ENCODE measurements at places on chromosomes 2 and 18. TPM values are rescaled to one million over a fixed set of nuclear protein-coding genes. Genes with fewer than 3 reads are reported as not detected.

GRCh38 chr2:161135951-161136593 lies 24.2 kb upstream of the TANK start:
- DNase-seq, result no peak
- H3K4me3 ChIP-seq, result no peak overlapping the region
- no peaks in the 10 kb centered on the region for H3K36me3 ChIP-seq
- no peaks in the 10 kb centered on the region for H3K27me3 ChIP-seq
- H3K27ac ChIP-seq, result no peak overlapping the region

TDRD15 gene
- 0.33 TPM for total RNA-seq

DDX18 gene
- 30.1 TPM for total RNA-seq

DNA sequence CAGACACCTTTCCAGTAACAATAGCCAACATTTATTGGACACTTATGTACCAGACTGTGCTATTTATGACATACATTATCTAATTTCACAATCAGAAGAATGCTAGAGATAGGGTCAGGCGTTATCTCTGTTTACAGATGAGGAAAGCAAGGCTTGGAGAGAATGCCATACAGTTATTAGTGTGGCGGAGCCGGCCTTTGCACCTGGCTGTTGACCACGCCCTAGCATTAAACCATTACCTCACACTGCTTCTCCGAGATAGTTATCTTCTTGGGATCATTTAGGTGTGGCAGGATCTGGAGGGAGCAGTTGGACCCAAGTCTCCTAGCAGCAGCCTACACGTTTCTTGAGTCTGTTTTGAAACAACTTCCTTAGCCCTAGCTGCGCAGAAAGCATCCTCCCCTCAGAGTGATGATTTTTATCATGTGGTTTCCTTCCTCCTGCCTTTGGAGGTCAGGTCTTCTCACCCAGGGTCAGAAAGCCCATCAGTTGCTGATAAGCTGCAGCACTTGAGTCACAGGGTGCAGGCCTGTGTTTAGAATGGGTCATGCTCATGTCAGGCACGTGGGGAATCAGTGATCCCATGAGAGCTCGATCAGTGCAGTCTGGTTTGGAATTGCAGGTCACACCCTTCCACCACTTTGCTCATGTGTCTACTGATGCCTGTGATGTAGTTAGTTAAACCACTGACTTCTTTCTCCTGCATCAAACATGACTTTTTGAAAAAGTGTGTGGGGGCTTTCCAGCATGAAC lies 118.2 kb downstream of the SPTBN1 start:
- peaks cover 100% of the 10 kb centered on the region for H3K4me1 ChIP-seq
- H3K36me3 ChIP-seq, result no peaks in the 10 kb centered on the region
- no peak overlapping the region for H3K4me3 ChIP-seq
- no peaks in the 10 kb centered on the region for H3K27me3 ChIP-seq
- H3K27ac ChIP-seq, result peak overlapping the region; percentile 85

DNA sequence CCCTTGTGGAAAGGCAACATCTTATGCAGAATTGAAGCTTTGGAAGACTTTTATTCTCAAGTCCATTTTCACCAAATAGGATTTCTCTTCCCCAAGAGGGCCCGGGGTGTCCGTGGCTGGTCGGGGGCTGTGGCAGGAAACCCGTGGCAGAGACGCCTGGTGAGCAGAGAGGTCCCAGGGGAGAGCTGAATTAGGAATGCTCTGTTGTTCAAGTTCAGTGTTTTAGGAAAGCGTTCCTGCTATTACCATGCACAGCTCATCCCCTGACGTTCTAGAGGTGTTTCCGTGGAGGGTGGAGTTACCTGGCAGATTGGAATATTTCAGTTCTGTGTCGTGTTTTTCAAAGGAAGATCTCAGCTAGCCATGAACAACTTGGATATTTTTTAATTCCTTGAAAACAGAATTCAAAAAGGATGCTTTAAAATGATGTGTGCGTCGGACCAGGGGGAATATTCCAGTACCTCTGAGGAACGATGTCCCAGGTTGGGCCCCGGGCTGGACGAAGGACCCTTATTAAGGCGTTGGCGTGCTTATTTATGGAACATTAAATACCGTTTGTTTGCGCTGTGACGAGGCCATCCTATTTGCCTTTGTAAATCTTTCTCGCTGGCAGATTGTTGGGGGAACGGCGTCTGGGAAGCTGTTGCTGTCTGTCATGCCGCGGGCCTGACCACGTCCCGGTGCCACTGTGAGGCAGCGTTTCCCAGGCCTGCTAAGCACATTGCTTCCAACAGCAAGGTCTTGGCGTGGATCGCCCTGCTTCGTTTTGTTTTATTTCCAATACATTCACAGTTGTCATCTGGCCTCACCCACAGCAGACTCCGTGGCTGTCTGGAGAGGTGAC lies 8.2 kb downstream of the NFATC1 start:
- DNase-seq, result no peak
- H3K27me3 ChIP-seq, result no peaks in the 10 kb centered on the region
- H3K4me3 ChIP-seq, result no peak overlapping the region
- peaks cover 35% of the 10 kb centered on the region for H3K4me1 ChIP-seq

- no peak for DNase-seq
- peaks cover 18% of the 10 kb centered on the region for H3K4me1 ChIP-seq
- no peaks in the 10 kb centered on the region for H3K36me3 ChIP-seq
- no peak overlapping the region for H3K4me3 ChIP-seq
- no peaks in the 10 kb centered on the region for H3K27me3 ChIP-seq
Observed at GRCh38 chr2:73972846-73973245, 11.9 kb upstream of the TET3 start.

PRSS56 gene
- total RNA-seq, result not detected

DNA sequence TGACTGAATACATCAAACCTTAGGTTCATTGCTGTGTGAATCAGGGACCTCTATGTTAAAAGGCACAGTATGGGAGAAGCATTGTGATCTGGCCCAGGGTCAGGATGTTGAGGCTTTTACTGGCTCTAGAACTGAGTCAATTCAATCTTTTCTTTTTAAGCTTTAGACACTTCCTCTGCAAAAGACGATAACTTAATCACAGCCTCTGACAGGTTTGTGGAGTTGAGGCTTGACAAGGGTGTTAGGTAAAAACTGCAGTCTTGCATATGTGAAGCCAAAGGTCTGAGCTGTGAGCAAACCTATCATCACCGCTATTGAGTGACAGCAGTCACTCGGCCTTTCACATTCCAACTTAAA lies 17.3 kb upstream of the ARHGAP25 start:
- H3K4me3 ChIP-seq, result no peak overlapping the region
- no peak for DNase-seq
- H3K27ac ChIP-seq, result no peak overlapping the region
- H3K27me3 ChIP-seq, result no peaks in the 10 kb centered on the region
- H3K4me1 ChIP-seq, result peaks cover 5% of the 10 kb centered on the region

DNA sequence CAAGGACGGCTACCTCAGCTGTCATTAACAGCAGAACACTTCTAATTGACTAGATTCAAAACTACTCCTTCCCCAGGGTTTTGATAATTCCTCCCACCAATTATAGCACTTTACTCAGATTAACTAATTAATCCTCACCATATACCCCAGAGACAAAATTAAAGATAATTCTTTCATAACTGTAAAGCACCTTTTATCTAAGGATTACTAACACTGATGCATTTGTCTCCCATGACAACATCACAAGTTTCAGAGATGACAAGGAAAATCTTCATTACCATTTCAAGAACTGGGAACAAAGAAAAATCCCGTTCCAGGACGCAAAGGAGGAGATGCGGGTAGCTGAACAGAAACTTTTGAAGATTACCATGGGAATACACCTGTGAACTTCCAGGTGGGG lies 129.4 kb upstream of the ITGA6 start:
- DNase-seq, result no peak
- H3K36me3 ChIP-seq, result no peaks in the 10 kb centered on the region
- no peak overlapping the region for H3K4me3 ChIP-seq

DNA sequence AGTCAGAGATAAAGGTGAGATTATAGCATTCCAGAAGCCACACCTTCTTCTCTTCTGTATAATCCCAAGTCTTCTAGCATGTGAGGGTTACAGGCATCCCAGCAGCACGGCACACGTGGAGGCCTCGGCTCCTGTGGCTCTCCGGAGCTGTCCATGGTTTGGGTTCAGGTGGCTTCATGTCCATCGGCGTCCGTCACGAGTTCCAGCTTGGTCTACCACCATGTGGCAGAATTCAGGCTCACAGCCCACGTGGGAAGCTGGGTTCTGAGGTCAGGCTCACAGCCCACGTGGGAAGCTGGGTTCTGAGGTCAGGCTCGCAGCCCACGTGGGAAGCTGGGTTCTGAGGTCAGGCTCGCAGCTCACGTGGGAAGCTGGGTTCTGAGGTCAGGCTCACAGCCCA lies 378.3 kb upstream of the SALL3 start:
- no peak overlapping the region for H3K27ac ChIP-seq
- no peak for DNase-seq

SNED1 gene
- 33.0 TPM for total RNA-seq

DOK6 gene
- 0.66 TPM for total RNA-seq

- no peak overlapping the region for H3K27ac ChIP-seq
- no peak for DNase-seq
- H3K27me3 ChIP-seq, result no peaks in the 10 kb centered on the region
- no peak overlapping the region for H3K4me3 ChIP-seq
- no peaks in the 10 kb centered on the region for H3K4me1 ChIP-seq
Observed at GRCh38 chr2:73059106-73059505, 12.4 kb downstream of the SFXN5 start.

GAL3ST2 gene
- not detected for total RNA-seq

- DNase-seq, result no peak
- no peaks in the 10 kb centered on the region for H3K4me1 ChIP-seq
- no peaks in the 10 kb centered on the region for H3K27me3 ChIP-seq
- no peaks in the 10 kb centered on the region for H3K36me3 ChIP-seq
- no peak overlapping the region for H3K27ac ChIP-seq
Observed at GRCh38 chr2:165567273-165567672, 97.8 kb downstream of the CSRNP3 start.

GRCh38 chr2:225076125-225076524 lies 33.9 kb upstream of the DOCK10 start:
- no peaks in the 10 kb centered on the region for H3K4me1 ChIP-seq
- no peak overlapping the region for H3K4me3 ChIP-seq

- H3K27ac ChIP-seq, result no peak overlapping the region
- no peaks in the 10 kb centered on the region for H3K27me3 ChIP-seq
- H3K4me3 ChIP-seq, result no peak overlapping the region
- H3K36me3 ChIP-seq, result no peaks in the 10 kb centered on the region
- no peaks in the 10 kb centered on the region for H3K4me1 ChIP-seq
Observed at GRCh38 chr2:241811952-241812729, 3.1 kb downstream of the NEU4 start.

SERPINB4 gene
- total RNA-seq, result not detected

GRCh38 chr2:231376857-231377256 lies 18.7 kb upstream of the B3GNT7 start:
- no peaks in the 10 kb centered on the region for H3K36me3 ChIP-seq
- no peak overlapping the region for H3K27ac ChIP-seq
- H3K4me1 ChIP-seq, result peaks cover 5% of the 10 kb centered on the region
- H3K4me3 ChIP-seq, result no peak overlapping the region
- DNase-seq, result no peak

ANKRD36C gene
- 62.6 TPM for total RNA-seq

ZNF385B gene
- not detected for total RNA-seq

Data from body of pancreas (tissue), 4 donors.